ENCODE measurements at places on chromosomes 3 and 15. TPM values are rescaled to one million over a fixed set of nuclear protein-coding genes. Genes with fewer than 3 reads are reported as not detected.

DNA sequence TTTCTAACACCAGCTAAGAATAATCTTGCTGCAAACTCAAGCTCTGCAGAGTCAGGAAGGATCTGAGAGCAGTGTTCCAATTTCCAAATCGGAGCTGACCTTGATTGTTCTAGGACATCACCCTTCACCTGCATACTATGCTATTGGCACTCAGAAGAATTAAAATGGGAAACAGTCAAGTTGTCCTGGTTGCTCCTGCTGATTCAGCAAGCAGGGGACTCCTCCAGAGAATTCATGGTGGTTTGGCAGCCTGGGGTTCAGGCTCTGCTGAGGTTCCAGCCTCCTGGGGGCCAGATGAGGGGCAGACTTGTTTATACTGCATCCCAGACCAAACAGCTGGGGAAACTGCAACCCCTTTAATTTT is 213.7 kb upstream of the ADAMTS9 start:
- H3K4me3 ChIP-seq: no peak overlapping the region
- H3K27ac ChIP-seq: no peak overlapping the region
- H3K27me3 ChIP-seq: no peaks in the 10 kb centered on the region
- H3K36me3 ChIP-seq: no peaks in the 10 kb centered on the region
- no peak for DNase-seq

DNA sequence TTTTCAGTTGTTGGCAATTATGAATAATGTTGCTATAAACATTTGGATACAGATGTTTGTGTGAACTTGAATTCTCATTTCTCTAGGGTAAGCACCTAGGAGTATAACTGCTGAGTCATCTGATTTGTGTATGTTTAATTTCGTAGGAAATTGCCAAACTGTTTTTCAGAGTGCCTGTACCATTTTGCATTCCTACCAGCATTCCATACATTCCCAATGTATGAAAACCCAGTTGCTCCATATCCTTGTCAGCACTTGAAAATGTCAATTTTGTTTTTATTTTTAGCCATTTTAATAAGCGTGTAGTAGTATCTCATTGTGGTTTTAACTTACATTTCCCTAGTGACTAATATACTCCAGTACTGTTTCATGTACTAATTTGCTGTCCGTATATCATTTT is 98.5 kb upstream of the TSC22D2 start:
- no peak overlapping the region for H3K4me3 ChIP-seq
- no peaks in the 10 kb centered on the region for H3K4me1 ChIP-seq
- no peak for DNase-seq

DNA sequence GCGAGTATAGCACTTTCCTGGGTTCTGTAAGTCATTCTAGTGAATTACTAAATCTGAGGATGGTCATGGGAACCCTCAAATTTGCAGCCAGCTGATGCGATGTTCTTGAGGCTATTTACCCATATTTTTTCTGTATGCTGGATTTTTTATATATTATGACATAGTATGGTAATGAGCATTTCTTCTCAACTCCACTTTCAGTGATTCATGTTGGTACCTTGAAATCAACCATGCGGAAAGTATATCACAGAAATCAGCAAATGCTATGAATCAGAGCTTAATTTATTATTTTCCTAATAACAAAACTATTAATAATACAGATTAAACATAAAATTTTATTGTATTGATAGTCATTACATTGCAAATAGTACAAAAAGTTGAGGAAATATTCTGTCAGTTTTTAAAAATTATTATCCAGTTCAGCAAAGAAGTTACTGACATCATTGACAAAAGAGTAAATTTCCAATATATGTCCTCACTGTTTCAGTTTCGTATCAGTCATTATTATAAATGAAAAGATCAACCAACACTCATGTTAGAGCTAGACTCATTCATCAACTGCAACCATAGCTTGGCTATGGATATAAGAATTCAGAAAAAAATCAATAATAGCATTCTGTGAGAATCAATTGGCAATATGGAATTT is 164.3 kb upstream of the SETMAR start:
- DNase-seq: no peak
- no peak overlapping the region for H3K27ac ChIP-seq
- no peaks in the 10 kb centered on the region for H3K27me3 ChIP-seq
- H3K36me3 ChIP-seq: peaks cover 6% of the 10 kb centered on the region
- H3K4me3 ChIP-seq: no peak overlapping the region

- H3K27ac ChIP-seq: no peak overlapping the region
- no peak overlapping the region for H3K4me3 ChIP-seq
- no peaks in the 10 kb centered on the region for H3K4me1 ChIP-seq
These were observed 16.1 kb downstream of the MESP2 start for GRCh38 chr15:89792106-89792805.

GRCh38 chr3:13077431-13078162 is 4.4 kb upstream of the IQSEC1 start:
- no peak overlapping the region for H3K27ac ChIP-seq
- peaks cover 3% of the 10 kb centered on the region for H3K27me3 ChIP-seq
- no peak overlapping the region for H3K4me3 ChIP-seq
- H3K4me1 ChIP-seq: peaks cover 13% of the 10 kb centered on the region

DNA sequence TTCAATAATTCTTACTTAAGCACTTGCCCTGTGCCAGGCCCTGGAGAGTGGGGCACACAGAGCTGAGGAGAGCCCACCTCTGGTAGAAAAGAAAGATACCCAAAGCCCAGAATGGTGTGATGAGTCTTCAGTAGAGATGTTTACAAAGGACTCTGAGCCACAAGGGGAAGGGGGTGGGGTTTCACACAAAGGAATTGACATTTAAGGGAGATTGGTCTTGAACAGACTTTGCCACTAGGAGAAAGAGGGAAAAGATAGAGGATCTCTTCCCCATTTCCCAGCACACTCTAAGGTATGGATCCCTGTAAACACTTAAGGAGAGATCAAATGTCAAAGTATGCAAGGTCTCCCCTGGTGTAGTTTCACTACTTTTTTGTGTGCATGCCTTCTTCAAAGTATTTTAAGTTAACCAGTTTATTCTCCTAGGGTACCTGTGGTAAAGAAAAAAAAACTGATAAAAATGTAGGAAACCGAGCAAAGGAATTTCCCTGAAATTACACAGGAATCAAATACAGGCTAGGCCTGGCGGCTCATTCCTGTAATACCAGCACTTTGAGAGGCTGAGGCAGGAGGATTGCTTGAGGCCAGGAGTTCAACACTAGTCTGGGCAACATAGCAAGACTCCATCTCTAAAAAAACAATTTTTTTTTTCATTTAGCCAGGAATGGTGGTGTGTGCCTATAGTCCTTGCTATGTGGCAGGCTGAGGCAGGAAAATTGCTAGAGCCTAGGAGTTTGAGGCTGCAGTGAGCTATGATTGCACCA is 117.6 kb upstream of the SKOR1 start:
- no peak for DNase-seq
- no peaks in the 10 kb centered on the region for H3K4me1 ChIP-seq
- no peak overlapping the region for H3K27ac ChIP-seq
- H3K27me3 ChIP-seq: no peaks in the 10 kb centered on the region
- no peak overlapping the region for H3K4me3 ChIP-seq
- H3K36me3 ChIP-seq: peaks cover 6% of the 10 kb centered on the region

- H3K36me3 ChIP-seq: no peaks in the 10 kb centered on the region
- H3K4me1 ChIP-seq: no peaks in the 10 kb centered on the region
- no peak overlapping the region for H3K4me3 ChIP-seq
- H3K27me3 ChIP-seq: peaks cover 10% of the 10 kb centered on the region
- DNase-seq: no peak
These were observed 188.0 kb downstream of the PEX5L start for GRCh38 chr3:179848711-179849110.

DNA sequence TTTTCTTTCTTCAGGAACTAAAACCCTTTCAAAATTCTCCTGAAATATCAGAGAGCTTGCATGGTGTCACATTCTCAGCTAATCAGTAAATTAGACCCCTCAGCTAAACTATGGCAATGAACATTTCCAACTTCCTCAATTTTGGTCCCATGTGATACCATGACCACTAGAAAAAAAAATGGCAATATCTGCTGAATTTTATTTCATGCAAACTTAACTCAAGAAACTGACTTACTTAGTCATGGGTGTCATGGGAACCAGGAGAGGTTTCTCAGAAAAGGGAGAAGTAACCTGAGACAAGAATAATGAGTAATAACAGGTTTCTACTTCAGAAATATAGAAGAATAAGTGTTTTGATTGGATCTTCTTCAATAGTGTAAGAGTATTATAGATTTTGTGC is 784.6 kb upstream of the ALCAM start:
- DNase-seq: no peak
- H3K27ac ChIP-seq: no peak overlapping the region
- peaks cover 4% of the 10 kb centered on the region for H3K36me3 ChIP-seq
- no peaks in the 10 kb centered on the region for H3K27me3 ChIP-seq
- no peaks in the 10 kb centered on the region for H3K4me1 ChIP-seq
- H3K4me3 ChIP-seq: no peak overlapping the region

GRCh38 chr15:97977734-97978133 is 17.2 kb downstream of the ARRDC4 start:
- no peaks in the 10 kb centered on the region for H3K4me1 ChIP-seq
- no peaks in the 10 kb centered on the region for H3K27me3 ChIP-seq
- no peak overlapping the region for H3K4me3 ChIP-seq
- no peaks in the 10 kb centered on the region for H3K36me3 ChIP-seq

GRCh38 chr15:44102675-44103254 is 92.3 kb downstream of the FRMD5 start:
- DNase-seq: no peak
- H3K4me1 ChIP-seq: no peaks in the 10 kb centered on the region
- peaks cover 10% of the 10 kb centered on the region for H3K27me3 ChIP-seq

GRCh38 chr3:177468331-177468730 is 271.0 kb upstream of the TBL1XR1 start:
- no peak for DNase-seq
- H3K36me3 ChIP-seq: no peaks in the 10 kb centered on the region
- no peaks in the 10 kb centered on the region for H3K27me3 ChIP-seq
- peaks cover 9% of the 10 kb centered on the region for H3K4me1 ChIP-seq

DNA sequence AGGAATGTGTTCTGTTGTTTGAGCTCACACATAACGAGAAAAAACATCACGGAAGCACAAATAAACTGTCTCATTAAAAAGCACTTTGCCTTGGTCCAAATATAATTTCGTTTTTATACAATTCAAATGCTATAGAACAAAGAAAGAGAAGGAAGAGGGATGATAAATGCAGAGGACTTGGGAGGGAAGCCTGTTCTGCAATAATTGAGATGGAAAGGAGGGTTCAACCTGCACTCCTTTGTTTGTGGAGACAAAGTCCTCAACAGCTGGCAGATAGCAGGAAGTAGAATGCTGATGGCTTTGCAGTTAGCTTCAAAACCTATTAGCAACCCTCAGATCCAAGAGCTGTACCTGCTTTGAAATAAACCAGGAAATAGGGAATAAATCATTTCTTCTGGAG is 1010.8 kb downstream of the FHIT start:
- no peak for DNase-seq
- H3K36me3 ChIP-seq: no peaks in the 10 kb centered on the region
- no peak overlapping the region for H3K4me3 ChIP-seq
- peaks cover 7% of the 10 kb centered on the region for H3K27me3 ChIP-seq

- DNase-seq: no peak
- peaks cover 6% of the 10 kb centered on the region for H3K4me1 ChIP-seq
- peaks cover 10% of the 10 kb centered on the region for H3K27me3 ChIP-seq
- no peaks in the 10 kb centered on the region for H3K36me3 ChIP-seq
- H3K27ac ChIP-seq: no peak overlapping the region
- no peak overlapping the region for H3K4me3 ChIP-seq
These were observed 179.3 kb upstream of the CHRM5 start for GRCh38 chr15:33788906-33789540.

- no peak overlapping the region for H3K27ac ChIP-seq
- peaks cover 1% of the 10 kb centered on the region for H3K4me1 ChIP-seq
- H3K36me3 ChIP-seq: no peaks in the 10 kb centered on the region
- no peak for DNase-seq
These were observed 310.6 kb upstream of the PROK2 start for GRCh38 chr3:72095521-72095920.

The NOX5 gene
- total RNA-seq: not detected

The IFRD2 gene
- total RNA-seq: 225 TPM

The ALS2CL gene
- 0.11 TPM for total RNA-seq

The MUC20 gene
- 3.5 TPM for total RNA-seq

The ADAMTS17 gene
- total RNA-seq: 0.59 TPM

The SIDT1 gene
- total RNA-seq: 44.1 TPM
